Stimulated activated naive CD4-positive, alpha-beta T cell treated with Interleukin-2 at 50 U/mL for 16 hours (primary cell): ENCODE measurements at places on chromosomes 13 and 19.

- DNase-seq, result no peak
These were observed 124.2 kb downstream of the CDK8 start for GRCh38 chr13:26378116-26378515.

GRCh38 chr13:79281339-79281747 lies 124.7 kb downstream of the RBM26 start:
- no peak for DNase-seq

GRCh38 chr19:38036707-38037611 lies 130.0 kb downstream of the SIPA1L3 start:
- DNase-seq, result no peak

GRCh38 chr13:44667943-44668342 lies 91.8 kb upstream of the TSC22D1 start:
- no peak for DNase-seq

GRCh38 chr19:49689133-49690078 lies at the start of gene ADM5:
TSS of gene ADM5 (plus strand) at chr19:49689594. CDS start at chr19:49689838, 244 bp downstream.
- no peak for DNase-seq

DNA sequence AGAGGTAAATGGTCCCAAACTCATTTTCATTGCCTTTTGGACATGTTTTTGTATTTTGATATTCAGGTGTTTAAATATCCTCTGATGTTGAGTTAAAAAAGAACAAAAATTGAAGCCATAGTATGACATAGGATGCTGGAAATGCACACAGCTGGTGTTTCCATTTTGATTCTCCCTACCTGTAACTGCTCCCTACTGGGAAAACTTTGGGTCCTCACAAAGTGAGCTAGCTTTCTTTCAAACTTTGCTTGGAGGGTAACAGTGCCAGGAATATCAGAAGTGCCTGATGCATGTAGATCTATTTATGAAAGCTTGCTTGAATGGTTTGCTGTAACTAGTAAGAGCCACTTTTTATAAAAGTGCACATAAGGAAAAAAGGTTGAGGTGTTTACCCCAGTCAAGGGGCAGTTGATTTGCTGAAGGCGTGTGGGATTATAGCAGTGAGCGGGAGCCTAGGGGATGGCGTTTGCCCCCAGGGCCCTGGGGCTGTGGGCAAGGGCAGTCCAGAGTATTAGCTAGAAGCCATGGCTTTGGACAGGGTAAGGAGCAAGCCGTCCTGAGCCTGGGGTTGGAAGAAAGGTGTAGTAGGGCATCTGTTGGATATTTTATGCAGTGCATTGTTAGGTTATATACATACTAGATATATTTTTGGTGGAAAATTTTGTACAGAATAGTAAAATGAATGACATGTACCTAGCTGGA lies 4.3 kb downstream of the RPS9 start:
- no peak for DNase-seq

- no peak for DNase-seq
These were observed 136.3 kb upstream of the VSTM2B start for GRCh38 chr19:29389495-29389894.

- no peak for DNase-seq
These were observed 128.4 kb downstream of the SHISA2 start for GRCh38 chr13:25923217-25924085.

DNA sequence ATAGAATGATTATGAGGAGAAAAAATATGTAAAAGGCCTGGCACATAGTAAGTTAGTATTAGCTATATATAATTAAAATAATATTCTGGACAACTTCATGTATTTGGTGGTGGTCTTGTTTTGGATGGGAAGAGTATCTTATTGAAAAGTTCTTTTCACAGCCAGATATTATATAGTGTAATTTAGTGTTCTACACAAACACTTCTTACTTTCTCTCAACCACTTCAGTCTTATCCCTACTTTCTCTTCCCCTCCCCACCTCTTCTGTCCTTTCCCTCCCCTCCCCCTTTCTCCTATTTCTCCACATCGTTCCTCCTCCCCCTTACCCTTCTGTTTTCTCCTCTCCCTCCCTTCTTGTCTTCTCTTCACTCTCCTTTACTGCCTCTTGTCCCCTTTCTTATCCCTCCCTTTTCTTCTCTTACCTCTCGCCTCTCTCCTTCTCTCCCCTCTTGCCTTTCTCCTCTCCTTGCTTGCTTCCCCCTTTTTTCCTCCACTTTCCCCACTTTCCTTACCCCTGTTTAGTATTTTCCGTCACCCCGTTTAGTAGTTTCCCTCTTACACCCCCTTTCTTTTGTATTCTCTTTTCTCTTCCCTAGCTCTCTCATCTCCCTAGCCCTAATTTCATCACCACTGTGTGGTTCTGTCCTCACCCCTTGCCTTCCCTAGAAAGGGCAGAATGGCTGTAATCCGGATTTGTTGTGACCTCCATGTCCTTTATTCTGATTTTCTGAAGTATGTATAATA lies 107.2 kb upstream of the MLNR start:
- DNase-seq, result no peak

GRCh38 chr13:90769387-90769786 lies 578.1 kb upstream of the MIR17HG start:
- DNase-seq, result no peak

- DNase-seq, result no peak
These were observed 115.8 kb downstream of the DIAPH3 start for GRCh38 chr13:60047918-60048317.

DNA sequence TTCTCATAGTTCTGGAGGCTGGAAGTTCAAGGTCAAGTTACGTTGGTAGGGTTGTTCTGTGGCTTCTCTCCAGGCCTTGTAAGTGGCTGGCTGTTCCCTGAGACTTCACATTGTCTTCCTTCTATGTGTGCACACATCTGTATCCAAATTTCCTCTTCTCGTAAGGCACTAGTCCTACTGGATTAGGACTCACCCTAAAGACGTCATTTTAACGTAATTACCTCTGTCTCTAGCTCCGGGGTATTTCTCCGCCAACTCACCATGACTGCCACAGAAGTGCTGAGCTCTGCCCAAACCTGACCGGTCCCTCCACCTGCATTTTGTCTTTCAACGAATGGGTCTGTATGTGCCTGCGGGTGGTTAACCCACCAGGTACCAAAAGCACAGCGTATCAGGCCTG lies 8.7 kb upstream of the SYDE1 start:
- no peak for DNase-seq

DNA sequence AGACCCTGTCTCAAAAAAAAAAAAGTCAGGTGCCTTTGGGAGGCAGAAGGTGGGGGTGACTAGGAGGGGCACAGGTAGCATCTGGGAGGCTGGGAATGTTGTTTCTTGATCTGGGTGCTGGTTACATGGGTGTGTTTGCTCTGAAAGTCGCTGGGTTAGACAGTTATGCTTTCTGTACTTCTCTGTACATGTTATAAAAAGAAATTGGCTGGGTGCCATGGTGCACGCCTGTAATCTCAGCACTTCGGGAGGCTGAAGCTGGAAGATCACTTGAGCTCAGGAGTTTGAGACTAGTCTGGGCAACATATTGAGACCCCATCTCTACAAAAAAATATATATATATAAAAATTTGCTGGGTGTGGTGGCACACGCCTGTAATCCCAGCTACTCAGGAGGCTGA lies 15.1 kb downstream of the NOSIP start:
- no peak for DNase-seq

GRCh38 chr19:31299665-31300064 lies 49.6 kb downstream of the TSHZ3 start:
- no peak for DNase-seq

- no peak for DNase-seq
These were observed 37.8 kb downstream of the KLF5 start for GRCh38 chr13:73096638-73097037.

DNA sequence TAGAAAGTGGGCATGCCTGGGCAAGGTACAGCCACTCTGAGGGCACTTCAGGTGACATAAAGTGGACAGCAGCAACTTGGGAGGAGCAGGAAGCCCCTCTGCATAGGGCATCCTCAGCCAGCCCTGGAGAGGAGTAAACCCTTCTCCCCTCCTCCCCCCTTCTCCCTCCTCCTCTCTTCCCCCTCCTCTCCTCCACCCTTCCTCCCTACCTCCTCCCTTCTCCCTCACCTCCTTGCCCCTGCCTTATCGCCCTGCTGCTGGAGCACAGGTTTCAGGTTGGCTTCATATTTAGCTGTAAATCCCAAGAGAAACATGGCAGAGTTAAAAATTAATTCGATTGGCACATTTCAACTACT lies 30.5 kb upstream of the ATP12A start:
- no peak for DNase-seq
